ENCODE measurements at places on chromosomes 12 and 14. TPM values are rescaled to one million over a fixed set of nuclear protein-coding genes. Genes with fewer than 3 reads are reported as not detected.

The PZP gene
- not detected for total RNA-seq

The ART4 gene
- total RNA-seq = not detected

The HRK gene
- not detected for total RNA-seq

The FAIM2 gene
- total RNA-seq = 2.5 TPM

The CCDC91 gene
- 7.7 TPM for total RNA-seq

The NGB gene
- total RNA-seq = not detected

The CCT2 gene
- total RNA-seq = 220 TPM

The LMNTD1 gene
- 0.30 TPM for total RNA-seq

The DCP1B gene
- 14.1 TPM for total RNA-seq

The KRAS gene
- 5.4 TPM for total RNA-seq

The NEUROD4 gene
- total RNA-seq = not detected

The SLC4A8 gene
- 2.1 TPM for total RNA-seq

The DNAJC22 gene
- total RNA-seq = 9.1 TPM

The GPX2 gene
- total RNA-seq = not detected

The AQP6 gene
- total RNA-seq = not detected

The ADSS1 gene
- total RNA-seq = 2.7 TPM

The INSM2 gene
- total RNA-seq = not detected

The PCED1B gene
- total RNA-seq = 0.17 TPM

All from bronchus fibroblast of lung (primary cell).